ENCODE measurements at places on chromosomes 12 and 14.
A peak's percentile ranks its signal among the peaks of the same experiment; 100 is the strongest.

- DNase-seq, result no peak
Observed at GRCh38 chr14:91402348-91402747, 15.3 kb downstream of the CCDC88C start.

DNA sequence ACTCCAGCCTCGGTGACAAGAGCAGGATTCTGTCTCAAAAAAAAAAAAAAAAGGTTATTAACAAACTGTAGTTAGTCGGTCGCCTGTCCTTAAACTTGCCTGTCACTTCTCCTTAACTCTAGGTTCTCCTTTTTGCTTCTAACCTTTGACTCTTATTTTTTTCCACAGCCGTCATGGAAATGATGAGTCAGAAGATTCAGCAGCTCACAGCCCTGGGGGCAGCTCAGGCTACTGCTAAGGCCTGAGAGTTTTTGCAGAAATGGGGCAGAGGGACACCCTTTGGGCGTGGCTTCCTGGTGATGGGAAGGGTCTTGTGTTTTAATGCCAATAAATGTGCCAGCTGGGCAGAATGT, 418 bp upstream of the MYG1 start:
- no peak for DNase-seq

GRCh38 chr12:57899010-57899662, 42.2 kb upstream of the ATP23 start:
- no peak for DNase-seq

DNA sequence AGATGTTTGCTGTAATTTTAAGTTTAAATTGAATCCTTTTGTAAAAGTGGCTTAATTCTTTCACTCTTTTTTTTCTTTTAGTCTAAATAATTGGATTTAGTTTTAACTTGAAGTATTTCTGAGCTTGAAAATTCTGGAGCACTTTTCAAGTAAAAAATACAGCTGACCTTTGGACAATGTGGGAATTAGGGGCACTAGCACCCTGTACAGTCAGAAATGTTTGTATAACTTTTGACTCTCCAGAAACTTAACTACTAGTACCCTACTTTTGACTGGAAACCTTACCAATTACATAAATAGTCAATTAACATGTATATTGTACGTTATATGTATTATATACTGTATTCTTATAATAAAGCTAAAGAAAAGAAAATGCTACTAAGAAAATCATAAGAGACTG, 7.8 kb downstream of the KTN1 start:
- no peak for DNase-seq

GRCh38 chr12:52355176-52355575, 12.1 kb downstream of the KRT85 start:
- no peak for DNase-seq

GRCh38 chr14:75979071-75979571, 2.7 kb downstream of the TGFB3 start:
- DNase-seq, result no peak

- DNase-seq, result no peak
Observed at GRCh38 chr14:79332504-79333197, 878.7 kb downstream of the DIO2 start.

DNA sequence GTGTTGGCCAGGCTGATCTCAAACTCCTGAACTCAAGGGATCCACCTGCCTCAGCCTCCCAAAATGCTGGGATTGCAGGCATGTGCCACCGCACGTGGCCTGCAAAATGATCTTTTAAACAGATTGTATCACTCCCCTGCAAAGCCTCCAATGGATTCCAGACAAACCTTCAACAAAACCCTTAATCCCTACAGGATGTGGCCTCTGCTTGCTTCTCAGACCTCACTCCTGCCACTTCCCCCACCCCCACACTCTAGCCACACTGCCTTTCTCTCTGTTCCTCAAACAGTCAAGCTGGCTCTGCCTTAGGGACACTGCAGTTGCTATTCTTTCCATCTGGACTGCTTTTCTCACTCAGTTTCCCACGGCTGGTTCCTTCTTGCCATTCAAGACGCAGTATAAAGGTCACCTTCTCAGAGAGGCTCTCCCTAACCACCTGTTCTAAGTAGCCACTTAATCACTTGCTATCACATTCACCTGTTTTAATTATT, 47.3 kb upstream of the TMED10 start:
- no peak for DNase-seq

DNA sequence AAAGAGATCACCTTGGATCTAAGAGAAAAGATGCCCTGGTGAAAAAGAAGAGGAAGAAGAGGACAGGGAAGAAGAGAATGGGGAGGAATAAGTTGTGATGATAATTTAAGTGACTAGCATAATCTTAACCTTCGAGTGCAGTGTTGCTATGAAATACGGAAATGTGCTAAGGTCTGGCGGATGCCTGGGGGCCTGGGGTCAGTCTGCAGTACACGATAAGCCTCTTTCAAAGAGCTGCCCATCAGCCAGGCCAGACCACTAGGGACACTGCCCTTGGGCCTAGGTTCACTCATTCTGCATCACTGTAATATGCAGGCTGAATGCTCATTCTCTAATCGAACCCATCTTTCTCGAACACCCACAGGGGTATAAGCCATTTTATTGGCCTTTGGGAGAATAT, 83.4 kb downstream of the PLEKHG3 start:
- no peak for DNase-seq

DNA sequence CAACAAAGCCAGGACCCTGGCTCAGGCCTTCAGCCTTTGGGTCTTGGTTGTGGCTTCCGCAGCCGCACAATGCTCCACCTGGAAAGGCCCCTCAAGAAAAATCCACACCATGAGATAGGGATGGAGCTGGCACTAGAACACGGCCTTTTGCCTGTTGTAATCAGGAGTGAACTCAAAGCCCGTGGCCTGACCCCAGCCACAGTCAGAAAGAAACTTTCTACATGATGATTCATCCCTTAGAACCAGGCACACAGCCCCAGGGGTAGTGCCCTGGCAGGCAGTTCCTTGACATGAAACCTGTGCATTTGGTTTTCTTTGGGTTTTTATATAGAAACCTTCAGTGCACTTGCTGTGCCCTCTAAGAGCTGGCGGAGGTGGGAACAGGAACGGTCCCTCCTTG, 5.1 kb downstream of the CLMN start:
- no peak for DNase-seq

- DNase-seq, result no peak
Observed at GRCh38 chr14:94923786-94924185, 153.9 kb upstream of the GSC start.

- DNase-seq, result no peak
Observed at GRCh38 chr14:88879022-88879421, 54.6 kb downstream of the TTC8 start.

DNA sequence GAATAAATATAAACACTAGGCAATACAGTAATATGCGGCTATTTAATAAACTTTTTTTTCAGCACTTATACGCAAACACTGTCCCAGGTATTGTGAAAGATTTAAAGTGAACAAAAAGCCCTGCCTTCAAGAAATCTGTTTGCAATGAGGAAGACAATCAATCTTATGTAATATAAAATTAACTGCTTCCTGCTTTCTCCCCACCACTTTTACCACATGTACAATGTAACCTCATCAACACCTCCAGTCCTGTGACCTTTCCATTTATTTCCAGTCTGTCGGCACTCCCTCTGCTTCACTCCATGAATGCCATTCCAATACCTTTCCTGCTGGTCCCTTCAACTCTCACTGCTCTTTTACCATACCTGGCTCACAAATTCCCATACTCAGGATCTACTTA, 10.5 kb downstream of the SNX6 start:
- DNase-seq, result no peak

- DNase-seq, result no peak
Observed at GRCh38 chr12:66251049-66251448, 51.2 kb upstream of the HELB start.

GRCh38 chr12:47896022-47896421, 8.8 kb downstream of the VDR start:
- DNase-seq, result no peak

DNA sequence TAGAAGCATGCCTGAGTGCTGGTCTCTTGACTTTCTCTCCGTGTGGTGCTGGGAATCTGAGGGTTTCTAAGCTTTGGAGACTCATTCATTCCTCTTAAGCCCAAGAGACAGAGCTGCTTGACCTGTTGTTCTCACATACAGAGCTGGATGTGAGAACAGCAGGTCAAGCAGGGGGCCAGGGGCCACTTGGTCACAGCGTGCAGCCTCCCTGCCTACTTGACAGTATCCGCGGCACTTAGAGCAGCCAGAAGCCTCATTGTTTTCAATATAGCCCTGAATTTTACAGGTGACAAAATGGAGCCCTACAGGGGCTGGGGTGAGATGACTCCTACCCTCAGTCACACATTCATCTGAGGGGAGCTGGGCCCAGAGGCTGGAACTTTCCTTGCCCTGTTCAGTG, 88.9 kb downstream of the ESRRB start:
- no peak for DNase-seq

DNA sequence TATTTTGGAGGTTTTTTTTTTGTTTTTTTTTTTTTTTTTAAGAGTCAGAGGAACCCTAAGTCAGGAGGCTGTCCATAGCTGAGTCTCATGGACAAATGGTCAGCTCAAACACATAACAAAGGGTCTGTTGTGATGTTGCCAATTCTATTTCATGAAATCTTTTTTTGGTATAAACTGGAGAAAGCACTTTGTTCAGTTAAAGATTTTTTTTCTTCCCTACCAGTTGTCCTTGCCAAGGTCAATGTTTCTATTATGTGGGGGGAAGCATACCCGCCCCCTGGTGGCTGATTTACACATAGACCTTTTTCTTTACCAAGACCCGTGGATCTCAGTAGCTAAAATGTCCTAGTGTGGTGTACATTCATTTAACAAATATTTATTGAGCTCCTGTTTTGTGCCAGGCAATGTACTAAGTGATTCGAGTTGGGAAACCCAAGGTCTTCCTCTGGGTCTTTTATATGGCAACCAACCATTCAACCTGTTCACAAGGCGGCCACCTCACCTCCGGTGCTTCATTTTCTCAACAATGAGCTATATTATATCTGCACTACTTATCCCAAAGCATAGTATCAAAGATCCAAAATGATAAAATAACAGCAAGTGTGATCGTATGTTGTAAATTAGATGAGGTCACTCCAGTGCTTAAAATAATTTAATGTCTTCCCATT, 214.5 kb downstream of the PAH start:
- peak; percentile 51 for DNase-seq

GRCh38 chr12:29733060-29733459, 50.7 kb downstream of the TMTC1 start:
- DNase-seq, result no peak

- no peak for DNase-seq
Observed at GRCh38 chr14:24273422-24273998, 2.1 kb upstream of the RABGGTA start.

DNA sequence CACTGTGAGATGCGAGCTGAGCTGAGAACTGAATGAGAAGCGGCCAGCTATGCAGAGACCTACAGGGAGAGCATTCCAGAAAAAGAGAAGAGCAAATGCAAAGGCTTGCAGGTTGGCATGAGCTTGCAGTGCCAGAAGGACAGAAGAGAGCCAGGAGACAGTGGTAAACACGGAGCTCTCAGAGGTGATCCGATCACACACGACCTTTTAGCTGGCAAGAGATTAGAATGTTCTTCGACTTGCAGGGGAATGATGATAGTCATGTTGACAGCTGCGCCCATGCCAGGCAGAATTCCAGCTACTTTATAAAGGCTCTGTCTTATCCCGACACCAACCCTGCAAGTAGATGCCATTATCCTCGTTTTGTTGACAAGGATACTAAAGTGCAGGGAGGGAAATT, 256.8 kb downstream of the VRK1 start:
- no peak for DNase-seq

GRCh38 chr12:49367381-49368239, at the start of gene SPATS2:
TSS of gene SPATS2 (plus strand) at chr12:49367462. CDS start at chr12:49461013, 93,551 bp downstream.
- DNase-seq, result no peak

DNA sequence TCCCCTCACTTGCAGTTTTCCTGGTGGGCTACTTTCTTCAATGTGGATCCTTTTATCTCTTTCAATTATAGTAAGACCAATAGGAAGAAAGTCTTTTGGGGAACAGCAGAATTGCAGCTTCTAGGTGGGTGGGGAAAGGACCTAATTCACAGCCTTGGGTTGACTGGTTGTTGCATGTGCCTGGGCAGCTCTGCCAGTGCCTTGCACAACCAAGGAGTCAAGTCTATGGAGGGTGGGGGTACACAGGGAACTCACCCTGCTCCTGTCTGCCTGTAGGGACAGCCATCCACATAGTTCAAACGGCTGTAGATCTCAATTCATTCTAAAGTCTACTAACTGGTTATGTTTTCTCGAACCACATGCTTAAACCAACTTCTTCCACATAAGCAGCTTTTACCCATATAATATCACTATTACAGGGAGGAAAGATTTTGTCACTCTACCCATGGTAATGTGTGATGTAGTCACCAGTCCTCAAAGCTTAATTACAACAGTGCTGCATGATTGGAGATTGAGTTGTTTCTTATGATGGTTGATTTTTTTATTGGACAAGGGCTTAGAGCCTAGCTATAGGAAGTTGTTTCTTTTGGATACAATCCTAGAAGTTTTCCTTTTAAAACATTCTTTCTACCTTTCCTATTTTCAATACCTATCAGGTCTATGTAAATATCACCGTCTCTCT, 117.7 kb upstream of the FRMD6 start:
- no peak for DNase-seq

GRCh38 chr12:26467351-26467750, 272.0 kb downstream of the SSPN start:
- no peak for DNase-seq

DNA sequence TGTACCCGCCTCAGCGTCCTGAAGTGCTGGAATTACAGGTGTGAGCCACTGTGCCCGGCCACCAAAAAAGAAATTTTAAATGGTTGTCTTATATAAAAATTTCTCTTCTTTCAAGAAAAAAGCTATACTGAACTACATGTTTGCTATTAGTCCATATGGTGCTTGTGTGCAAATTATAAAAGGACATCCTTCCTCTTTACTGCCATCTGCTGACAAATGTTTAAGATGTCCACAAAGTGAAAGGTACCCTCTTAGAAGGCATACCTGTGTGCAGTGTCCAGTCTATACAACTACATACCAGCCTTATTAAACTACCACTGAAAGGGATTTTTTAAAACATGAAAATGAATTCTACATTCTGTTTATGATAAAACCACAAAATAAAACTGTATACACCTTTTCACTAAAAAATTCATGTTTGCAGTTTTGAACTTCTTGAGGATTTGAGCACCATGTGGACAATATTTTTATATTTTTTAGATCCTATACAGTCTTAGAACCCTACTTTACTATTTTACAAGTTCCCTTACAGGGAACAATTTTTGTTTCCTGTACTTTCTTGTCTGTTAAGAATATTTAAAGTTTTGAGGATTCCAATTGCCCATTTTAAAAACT, 32.8 kb upstream of the TOMM20L start:
- DNase-seq, result no peak

GRCh38 chr14:96363751-96364336, 518 bp downstream of the GSKIP start:
- no peak for DNase-seq

DNA sequence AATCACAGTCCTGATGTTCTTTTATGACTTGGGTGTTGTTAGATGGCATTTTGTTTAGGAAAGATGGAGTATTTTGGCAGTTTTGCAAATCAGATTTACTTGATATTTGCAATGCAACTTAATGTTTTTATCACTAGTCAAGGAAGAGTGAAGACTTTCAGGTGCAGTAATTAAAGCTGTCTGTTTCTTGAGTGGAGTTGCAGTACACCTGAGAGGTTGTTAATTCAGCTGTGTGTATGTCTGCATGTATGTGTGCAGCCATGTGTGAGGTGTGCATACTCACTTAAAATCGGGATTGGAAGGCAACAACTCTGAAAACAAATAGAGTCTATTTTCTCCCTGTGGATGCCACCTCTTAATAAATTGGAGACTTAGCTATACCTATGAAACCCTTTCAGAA, 94.5 kb downstream of the RMST start:
- no peak for DNase-seq
